ENCODE measurements at places on chromosomes 3 and 15. TPM values are rescaled to one million over a fixed set of nuclear protein-coding genes. Genes with fewer than 3 reads are reported as not detected.

The MAP6D1 gene
- total RNA-seq, result 4.2 TPM

GRCh38 chr3:196666001-196666867 lies 26.7 kb downstream of the NRROS start:
- no peak overlapping the region for H3K4me3 ChIP-seq
- H3K4me1 ChIP-seq, result peaks cover 16% of the 10 kb centered on the region
- H3K36me3 ChIP-seq, result no peaks in the 10 kb centered on the region
- H3K27ac ChIP-seq, result no peak overlapping the region

The SLC28A1 gene
- not detected for total RNA-seq

The MYLK gene
- 30.7 TPM for total RNA-seq

- H3K4me1 ChIP-seq, result peaks cover 24% of the 10 kb centered on the region
- no peaks in the 10 kb centered on the region for H3K36me3 ChIP-seq
- no peaks in the 10 kb centered on the region for H3K27me3 ChIP-seq
- no peak overlapping the region for H3K4me3 ChIP-seq
- no peak for DNase-seq
Observed at GRCh38 chr15:85772668-85773067, 22.1 kb downstream of the KLHL25 start.

The GPR62 gene
- total RNA-seq, result not detected

The FETUB gene
- total RNA-seq, result not detected

The DNAH12 gene
- total RNA-seq, result 0.08 TPM

- H3K27ac ChIP-seq, result no peak overlapping the region
- H3K4me1 ChIP-seq, result peaks cover 22% of the 10 kb centered on the region
- no peak for DNase-seq
- no peak overlapping the region for H3K4me3 ChIP-seq
Observed at GRCh38 chr3:4588466-4588865, 95.3 kb downstream of the ITPR1 start.

DNA sequence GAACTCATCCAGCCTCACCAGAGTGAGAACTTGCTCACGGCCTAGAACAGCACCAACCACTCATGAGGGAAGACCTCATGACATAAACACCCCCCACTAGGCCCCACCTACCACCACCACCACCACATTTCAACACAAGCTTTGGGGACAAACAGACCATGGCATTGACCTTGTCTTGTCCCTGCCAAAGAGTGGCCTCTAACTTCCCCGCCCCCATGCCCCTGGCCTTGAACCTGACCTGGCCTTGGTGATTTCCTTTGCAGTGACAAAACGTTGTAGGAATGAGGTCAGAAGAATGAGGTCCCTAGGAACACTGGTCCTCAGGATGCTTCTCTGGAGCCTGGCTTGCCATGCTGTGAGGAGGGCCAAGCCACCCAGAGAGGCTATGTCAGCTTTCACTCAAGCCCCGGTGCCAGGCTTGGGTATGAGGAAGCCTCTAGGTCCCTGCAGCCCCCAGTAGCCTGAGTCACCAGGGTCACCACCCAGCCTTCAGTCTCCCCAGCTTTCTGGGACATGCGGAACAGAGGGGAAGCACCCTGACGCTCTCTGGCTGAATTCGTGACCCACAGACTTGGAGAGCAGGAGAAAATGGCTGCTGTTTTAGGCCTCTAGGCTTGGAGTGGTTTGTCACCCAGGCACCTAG lies 57.9 kb downstream of the TPRA1 start:
- no peak overlapping the region for H3K27ac ChIP-seq
- H3K36me3 ChIP-seq, result no peaks in the 10 kb centered on the region
- DNase-seq, result peak; percentile 78
- H3K27me3 ChIP-seq, result peaks cover 29% of the 10 kb centered on the region
- H3K4me3 ChIP-seq, result no peak overlapping the region

- DNase-seq, result no peak
- H3K4me1 ChIP-seq, result no peaks in the 10 kb centered on the region
- H3K4me3 ChIP-seq, result no peak overlapping the region
- H3K36me3 ChIP-seq, result no peaks in the 10 kb centered on the region
- no peak overlapping the region for H3K27ac ChIP-seq
Observed at GRCh38 chr15:91165850-91166249, 65.8 kb downstream of the SV2B start.

- no peak overlapping the region for H3K27ac ChIP-seq
- no peaks in the 10 kb centered on the region for H3K4me1 ChIP-seq
- DNase-seq, result no peak
- no peak overlapping the region for H3K4me3 ChIP-seq
Observed at GRCh38 chr3:122063908-122064307, 8.7 kb downstream of the CD86 start.

The CEP63 gene
- 26.3 TPM for total RNA-seq

- H3K27me3 ChIP-seq, result no peaks in the 10 kb centered on the region
- H3K36me3 ChIP-seq, result peaks cover 6% of the 10 kb centered on the region
- H3K4me1 ChIP-seq, result peaks cover 5% of the 10 kb centered on the region
- no peak for DNase-seq
- no peak overlapping the region for H3K4me3 ChIP-seq
Observed at GRCh38 chr3:48797626-48798025, 50.0 kb downstream of the PRKAR2A start.

The CHRD gene
- total RNA-seq, result 2.7 TPM

DNA sequence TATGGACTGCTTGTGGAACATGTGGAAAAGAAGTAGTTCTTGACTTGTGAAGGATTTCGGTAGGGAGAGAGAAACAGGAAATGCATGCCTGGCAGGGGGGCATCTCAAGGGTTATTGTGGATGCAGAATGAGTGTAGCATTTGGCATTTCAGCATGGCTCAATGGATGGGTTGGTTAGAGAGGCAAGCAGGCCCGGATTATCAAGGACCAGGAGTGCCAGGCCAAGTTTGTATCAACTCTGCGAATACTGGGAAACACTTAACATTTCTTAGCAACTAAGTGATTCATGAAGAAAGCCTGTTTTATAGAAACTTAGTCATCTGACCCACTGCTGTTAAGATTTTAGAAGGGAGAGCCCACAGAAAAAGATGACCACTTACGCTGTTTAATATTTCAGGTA lies 33.6 kb downstream of the KIF15 start:
- no peak for DNase-seq
- no peaks in the 10 kb centered on the region for H3K36me3 ChIP-seq
- no peak overlapping the region for H3K27ac ChIP-seq
